Activated B cell treated with CpG ODN at 0.5 μM for 24 hours (primary cell): ENCODE measurements at places on chromosomes 11 and 22. TPM values are rescaled to one million over a fixed set of nuclear protein-coding genes. Genes with fewer than 3 reads are reported as not detected.
A peak's percentile ranks its signal among the peaks of the same experiment; 100 is the strongest.

GRCh38 chr11:75105462-75105925 lies 8.8 kb upstream of the OR2AT4 start:
- H3K36me3 ChIP-seq = no peaks in the 10 kb centered on the region
- no peak overlapping the region for H3K4me3 ChIP-seq
- no peak for DNase-seq
- peaks cover 23% of the 10 kb centered on the region for H3K27me3 ChIP-seq

- H3K36me3 ChIP-seq = peaks cover 76% of the 10 kb centered on the region
- no peaks in the 10 kb centered on the region for H3K27me3 ChIP-seq
- no peaks in the 10 kb centered on the region for H3K4me1 ChIP-seq
These were observed 8.8 kb downstream of the TMEM216 start for GRCh38 chr11:61401173-61401572.

DNA sequence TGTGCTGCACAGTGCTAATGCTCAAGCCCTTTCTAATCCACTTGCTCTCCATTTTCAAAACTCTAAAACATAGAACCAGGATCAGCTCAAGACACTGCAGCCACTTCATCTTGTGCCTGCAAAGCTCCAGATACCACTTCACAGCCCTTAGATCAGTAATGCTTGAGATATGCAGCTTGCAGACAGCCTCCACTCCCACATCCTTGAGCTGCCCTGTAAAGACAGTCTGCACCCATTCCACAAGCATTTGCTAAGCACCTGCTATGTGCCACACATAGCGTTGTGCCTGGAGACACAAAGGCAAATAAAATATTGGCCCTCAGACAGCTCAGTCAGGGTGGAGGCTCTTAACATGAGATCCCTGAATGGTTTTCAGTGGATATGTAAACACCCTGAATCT lies 192.5 kb upstream of the SNX19 start:
- H3K4me3 ChIP-seq = no peak overlapping the region
- DNase-seq = no peak
- no peaks in the 10 kb centered on the region for H3K27me3 ChIP-seq
- H3K27ac ChIP-seq = no peak overlapping the region
- H3K36me3 ChIP-seq = no peaks in the 10 kb centered on the region

DNA sequence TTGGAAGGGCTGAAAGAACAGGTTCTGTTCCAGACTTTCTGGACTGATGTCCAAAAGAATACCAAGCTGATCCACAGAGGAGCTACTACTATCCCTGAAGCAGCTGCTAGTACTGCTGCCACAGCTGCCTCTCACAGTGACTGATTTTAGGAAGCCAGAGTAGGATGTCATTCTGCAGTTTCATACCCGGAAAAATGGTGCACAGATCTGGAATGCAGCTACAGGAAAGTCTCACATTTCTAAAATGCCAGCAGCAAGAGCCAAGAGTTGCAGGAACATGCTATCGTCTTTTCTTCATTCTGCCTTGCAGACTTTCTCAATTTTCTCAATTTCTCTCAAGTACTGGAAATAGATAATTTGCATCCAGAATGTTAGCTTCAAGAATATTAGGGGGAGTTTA lies 19.4 kb upstream of the CCDC179 start:
- no peak for DNase-seq
- no peak overlapping the region for H3K4me3 ChIP-seq
- no peak overlapping the region for H3K27ac ChIP-seq
- H3K36me3 ChIP-seq = no peaks in the 10 kb centered on the region
- H3K27me3 ChIP-seq = peaks cover 4% of the 10 kb centered on the region
- H3K4me1 ChIP-seq = no peaks in the 10 kb centered on the region

GRCh38 chr11:71156301-71156700 lies 96.1 kb downstream of the SHANK2 start:
- no peaks in the 10 kb centered on the region for H3K36me3 ChIP-seq
- DNase-seq = no peak
- no peak overlapping the region for H3K27ac ChIP-seq
- no peak overlapping the region for H3K4me3 ChIP-seq

GRCh38 chr11:122337241-122337640 lies 221.2 kb upstream of the BLID start:
- no peak overlapping the region for H3K4me3 ChIP-seq
- no peak overlapping the region for H3K27ac ChIP-seq
- H3K27me3 ChIP-seq = no peaks in the 10 kb centered on the region
- no peak for DNase-seq

DNA sequence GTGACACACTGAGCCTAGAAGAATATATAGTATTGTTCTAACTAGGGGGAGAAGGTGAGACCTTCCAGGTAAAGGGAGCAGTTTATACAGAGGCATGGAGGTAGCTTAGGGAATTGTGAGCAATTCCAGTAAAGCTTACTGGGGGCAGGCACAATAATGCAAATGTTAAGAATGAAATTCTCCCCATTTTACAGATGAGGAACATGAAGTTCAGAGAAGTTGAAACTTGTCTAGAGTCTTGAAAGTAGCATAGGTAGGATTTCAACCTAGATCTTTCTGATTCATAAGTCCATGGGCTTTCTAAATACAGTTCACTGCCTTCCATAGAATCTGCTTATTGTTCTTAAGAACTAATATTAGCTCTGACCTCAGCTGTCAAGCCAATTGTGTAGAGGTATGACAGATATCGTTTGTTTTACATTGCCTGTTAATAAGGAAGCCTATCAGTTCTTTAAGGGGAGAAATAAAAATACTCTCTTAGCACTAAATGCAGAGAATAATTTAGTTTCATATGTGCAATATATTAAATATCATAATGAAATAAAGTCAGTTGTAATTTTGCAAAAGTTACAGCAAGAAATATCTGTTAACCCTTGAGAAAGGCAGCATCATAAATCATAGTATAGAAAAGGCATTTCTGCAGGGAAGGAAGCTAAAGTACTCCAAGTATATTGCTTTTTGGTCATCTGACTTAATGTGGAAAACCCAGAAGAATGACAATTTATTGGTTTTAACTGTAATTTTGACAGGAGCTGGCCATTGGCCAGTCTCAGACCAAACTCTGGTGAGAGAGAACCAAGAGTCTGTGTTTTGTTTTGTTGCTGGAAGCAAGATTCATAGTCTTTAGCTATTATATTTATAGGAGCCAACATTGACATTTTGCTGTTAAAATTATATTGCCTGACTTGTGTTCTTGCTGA lies 181.8 kb downstream of the UVRAG start:
- H3K27ac ChIP-seq = peak overlapping the region; percentile 26
- peaks cover 66% of the 10 kb centered on the region for H3K36me3 ChIP-seq
- no peak for DNase-seq
- H3K4me1 ChIP-seq = peaks cover 4% of the 10 kb centered on the region

The SMIM35 gene
- 1.8 and 1.9 TPM in 2 replicates for total RNA-seq
